ENCODE measurements at places on chromosomes 7 and 10.

- peak; percentile 51 for DNase-seq
Observed at GRCh38 chr7:139737221-139738100, 40.3 kb downstream of the HIPK2 start.

DNA sequence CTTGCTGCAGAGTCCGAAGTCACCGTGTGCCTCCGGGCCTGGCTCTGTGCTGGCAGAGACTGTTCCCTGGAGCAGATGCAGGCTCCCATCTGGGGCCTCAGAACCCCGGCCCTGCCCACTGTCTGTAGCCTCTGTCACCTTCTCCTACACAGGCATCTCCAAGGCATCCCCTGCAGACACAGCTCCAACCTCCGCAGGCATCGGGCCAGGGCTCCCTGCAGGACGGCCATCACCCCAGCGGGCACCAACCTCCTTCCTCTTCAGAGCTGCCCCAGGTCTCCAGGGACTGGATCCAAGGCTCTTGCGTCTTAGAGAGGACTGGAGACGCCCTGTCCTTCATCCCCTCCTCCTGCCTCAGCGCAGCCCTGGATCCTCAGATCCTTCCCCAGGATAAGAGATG, 69.9 kb upstream of the MYL10 start:
- no peak for DNase-seq

- no peak for DNase-seq
Observed at GRCh38 chr7:101502466-101503098, 126.5 kb downstream of the MYL10 start.

DNA sequence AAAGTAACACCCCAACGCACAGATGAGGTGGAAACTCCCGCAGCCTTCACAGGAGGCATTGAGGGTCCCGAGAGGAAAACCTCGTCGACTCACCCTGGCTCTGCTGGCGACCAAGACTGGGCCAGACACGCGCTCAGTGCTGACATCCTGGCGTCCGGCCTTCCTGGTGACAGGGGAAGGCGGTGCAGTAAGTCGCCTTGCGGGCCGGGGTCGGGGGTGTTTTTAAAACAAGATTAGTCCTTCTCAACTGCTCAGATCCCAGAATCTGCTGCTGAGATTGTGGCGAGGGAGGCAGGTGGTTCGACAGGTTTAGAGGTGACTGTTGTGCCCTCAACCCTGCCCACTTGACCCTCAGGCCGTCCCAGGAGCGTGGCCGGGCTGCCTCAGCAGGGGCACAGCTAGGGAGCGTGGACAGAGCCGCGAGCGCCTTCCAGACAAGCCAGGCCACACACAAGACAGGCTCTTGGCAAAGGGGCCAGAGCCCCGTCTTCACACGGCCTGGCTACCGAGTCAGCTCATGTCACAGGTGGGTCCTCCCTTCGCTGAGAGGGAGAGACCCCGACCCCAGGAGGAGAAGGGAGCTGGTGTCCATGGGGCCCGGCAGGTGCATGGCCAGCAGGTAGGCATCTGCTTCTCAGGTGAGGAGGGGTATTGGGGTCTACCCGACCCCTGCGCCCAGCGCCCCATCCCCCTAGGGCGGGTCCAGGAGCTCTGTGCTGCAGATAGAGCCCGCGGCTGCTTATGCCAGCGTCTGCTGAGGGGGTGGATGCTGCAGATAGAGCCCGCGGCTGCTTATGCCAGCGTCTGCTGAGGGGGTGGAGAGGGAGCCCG, 81.6 kb downstream of the DNAJB6 start:
- DNase-seq, result no peak

DNA sequence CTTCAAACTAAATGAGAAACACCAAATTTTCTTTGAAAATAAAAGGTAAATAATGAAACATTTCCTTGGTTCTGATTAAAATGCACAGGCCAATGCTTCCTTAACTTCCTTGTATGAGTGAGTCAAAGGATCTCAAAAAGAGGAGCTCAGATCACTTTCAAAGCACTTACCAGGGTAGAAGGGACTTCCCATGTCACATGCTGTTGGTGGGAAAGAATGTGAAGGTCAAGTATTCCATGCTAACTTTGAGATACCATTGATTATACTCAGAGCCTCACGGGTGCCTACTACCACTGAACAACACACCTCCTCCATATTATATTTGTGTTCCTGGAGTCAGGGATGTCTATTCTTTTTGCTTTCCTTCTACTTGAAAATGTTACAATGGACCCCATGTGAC, 233.5 kb upstream of the KIAA1217 start:
- no peak for DNase-seq

DNA sequence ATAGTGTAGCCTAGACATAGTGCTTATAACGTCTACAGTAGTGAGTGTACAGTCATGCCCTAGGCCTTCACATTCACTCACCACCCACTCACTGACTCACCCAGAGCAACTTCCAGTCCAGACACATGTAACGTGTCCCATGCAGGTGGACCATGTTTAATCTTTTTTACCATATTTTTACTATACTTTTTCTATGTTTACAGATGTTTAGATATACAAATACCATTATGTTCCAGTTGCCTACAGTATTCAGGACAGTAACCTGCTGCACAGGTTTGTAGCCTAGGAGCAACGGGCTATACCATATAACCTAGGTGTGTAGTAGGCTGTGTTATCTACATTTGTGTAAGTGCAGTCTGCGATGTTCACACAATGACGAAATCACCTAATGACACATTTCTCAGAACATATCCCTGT, 11.0 kb downstream of the MPP7 start:
- peak; percentile 84 for DNase-seq

DNA sequence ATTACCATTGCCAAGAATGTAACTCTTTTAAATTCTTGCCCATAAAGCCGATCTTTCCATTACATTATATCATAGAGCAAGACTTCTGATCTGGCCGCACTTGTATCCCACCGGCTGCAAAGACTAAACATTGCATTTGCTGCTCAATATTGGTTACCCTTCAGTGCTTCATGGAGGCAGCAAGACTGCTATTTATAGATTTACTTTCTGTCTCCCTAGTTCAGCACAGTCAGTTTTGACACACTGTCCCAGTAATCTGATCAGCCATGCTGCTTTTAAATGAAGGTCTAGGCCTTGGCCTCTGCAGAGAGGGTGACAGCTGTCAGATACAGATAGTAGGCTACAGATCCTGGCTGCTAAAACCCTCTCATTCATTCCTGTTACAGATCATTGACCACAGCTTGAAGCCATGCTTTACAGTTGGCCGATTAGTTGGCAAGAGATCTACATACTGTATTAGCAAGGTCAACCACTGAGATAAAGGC, 562.6 kb upstream of the GALNT17 start:
- no peak for DNase-seq

- no peak for DNase-seq
Observed at GRCh38 chr7:115682507-115682906, 348.1 kb downstream of the TFEC start.

GRCh38 chr7:125241548-125241947, 311.9 kb upstream of the POT1 start:
- DNase-seq, result no peak

GRCh38 chr7:118949031-118949430, 724.5 kb downstream of the ANKRD7 start:
- DNase-seq, result no peak

DNA sequence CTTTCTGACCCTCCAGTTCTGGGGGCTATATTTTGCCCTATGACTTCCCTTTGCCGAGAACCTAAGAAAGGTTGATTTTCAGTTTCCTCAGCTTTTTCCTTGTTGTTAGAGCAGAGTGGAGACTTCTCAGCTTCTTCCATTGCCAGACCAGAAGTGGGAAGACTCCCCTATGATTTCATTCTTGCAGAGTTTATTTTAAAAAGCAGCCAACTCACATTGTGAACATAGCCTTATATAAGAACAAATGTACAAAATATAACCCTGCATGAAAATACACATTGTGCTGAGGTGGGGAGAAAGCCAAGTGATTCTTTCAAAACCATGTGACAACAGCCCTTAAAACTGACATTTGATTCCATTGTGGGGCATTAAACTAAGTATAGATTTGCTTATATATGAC, 33.8 kb upstream of the FZD8 start:
- DNase-seq, result no peak

DNA sequence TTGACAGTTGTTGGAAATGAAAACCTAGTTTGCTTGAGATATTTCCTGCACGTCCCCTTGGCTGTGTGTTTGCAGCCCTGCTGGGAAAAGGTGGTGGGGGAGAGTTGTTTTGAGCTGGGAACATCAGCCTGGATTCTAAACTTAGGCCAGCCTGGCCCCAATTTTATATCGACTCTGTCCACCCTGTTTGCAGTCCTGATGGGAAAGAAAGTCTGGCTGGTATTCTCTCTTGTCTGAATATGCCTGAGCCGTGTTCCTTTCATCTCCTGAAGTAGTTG, 178.7 kb downstream of the CCDC3 start:
- DNase-seq, result no peak

DNA sequence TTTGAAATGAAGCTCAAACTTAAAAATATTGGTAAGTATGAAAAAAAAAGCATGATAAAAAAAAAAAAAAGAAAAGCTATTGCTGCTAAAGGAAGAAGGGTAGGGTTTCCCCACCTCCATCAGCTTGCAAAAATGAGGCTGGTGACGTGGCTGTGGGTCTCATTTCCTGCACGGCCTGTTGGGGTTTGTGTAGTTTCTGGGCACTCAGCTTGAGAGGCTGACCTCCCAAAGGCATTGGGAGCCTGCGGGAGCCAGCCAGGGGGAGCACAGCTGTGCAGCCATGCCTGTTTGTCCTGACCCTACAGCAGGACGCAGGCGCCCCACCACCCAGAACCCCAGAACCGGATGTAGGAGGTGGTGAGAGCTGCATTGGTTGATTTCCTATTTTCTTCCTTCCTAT, 48.8 kb upstream of the CARD11 start:
- no peak for DNase-seq

GRCh38 chr7:73343671-73344380, 15.9 kb downstream of the FKBP6 start:
- no peak for DNase-seq

GRCh38 chr7:80732630-80733029, 94.2 kb downstream of the CD36 start:
- DNase-seq, result no peak

- no peak for DNase-seq
Observed at GRCh38 chr7:109235316-109235715, 665.6 kb downstream of the DNAJB9 start.

DNA sequence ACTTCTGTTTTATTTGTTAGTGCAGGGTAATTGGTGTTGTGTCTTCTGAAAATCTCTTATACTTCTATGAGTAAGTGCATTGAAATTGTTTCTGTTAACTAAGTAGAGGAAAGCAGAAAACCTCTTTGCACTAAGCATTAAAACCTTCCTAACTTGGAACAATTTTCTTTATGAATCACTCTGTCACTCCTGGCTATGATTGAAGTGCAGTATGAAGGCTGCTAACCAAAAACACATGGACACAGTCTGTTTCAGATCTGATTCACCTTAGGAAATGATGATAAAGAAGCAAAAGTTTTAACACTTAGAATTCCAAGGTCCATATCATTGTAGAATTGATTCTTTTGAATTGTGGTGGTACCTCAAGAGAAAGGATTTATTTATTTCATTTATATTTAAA, 41.9 kb downstream of the MET start:
- peak; percentile 73 for DNase-seq

GRCh38 chr7:129390314-129390713, 43.9 kb upstream of the STRIP2 start:
- DNase-seq, result no peak

GRCh38 chr10:127813290-127813689, 76.3 kb downstream of the FOXI2 start:
- no peak for DNase-seq

DNA sequence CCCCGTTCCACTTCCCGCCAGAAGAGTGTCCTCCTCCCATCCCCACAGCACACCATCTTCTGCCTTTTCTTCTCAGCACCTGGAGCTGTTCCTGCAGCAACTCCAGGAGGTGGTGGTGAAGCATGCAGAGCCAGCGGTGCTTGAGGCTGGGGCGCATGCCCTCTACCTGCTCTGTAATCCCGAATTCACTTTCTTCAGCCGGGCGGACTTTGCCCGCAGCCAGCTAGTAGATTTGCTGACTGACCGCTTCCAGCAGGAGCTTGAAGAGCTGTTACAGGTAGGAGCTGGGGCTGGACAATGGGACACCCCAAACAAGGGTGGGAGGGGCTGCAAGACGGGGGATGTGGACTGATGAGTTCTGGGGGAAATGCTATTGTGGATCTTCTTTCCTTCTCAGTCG, 19.1 kb upstream of the PVRIG start:
- no peak for DNase-seq

DNA sequence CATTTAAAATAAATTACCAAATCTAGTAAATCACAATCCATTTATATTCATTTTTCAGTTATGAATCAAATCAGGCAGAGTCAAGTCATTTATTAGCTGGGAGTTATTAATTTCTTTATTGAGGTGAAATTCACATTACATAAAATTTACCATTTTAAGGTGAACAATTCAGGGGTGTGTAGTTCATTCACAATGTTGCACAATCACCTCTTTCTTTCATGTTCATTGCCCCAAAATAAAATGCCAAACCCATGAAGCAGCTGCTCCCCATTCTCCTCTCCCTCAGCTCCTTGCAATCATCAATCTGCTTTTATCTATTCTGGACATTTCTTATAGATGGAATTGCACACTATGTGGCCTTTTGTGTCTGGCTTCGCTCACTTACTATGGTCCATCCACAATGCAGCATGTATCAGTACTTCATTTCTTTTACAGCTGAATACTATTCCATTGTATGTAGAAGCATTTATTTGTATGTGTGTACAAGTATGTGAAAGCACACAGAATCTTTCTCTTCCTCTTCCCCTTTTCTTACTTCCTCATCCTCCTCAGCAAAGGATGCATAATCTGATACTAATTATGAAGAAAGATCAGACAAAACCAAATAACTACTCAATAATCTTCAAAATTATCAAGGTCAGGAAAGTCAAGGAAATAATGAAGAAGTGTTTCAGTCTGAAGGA, 60.6 kb downstream of the LMBR1 start:
- no peak for DNase-seq

- DNase-seq, result no peak
Observed at GRCh38 chr10:31770307-31770902, 158.2 kb downstream of the ARHGAP12 start.

GRCh38 chr7:47314728-47315607, 266.9 kb downstream of the TNS3 start:
- peak; percentile 62 for DNase-seq

- DNase-seq, result no peak
Observed at GRCh38 chr7:15345216-15345615, 216.6 kb downstream of the AGMO start.

- peak; percentile 83 for DNase-seq
Observed at GRCh38 chr10:118423800-118424442, 81.8 kb upstream of the FAM204A start.

Measured in EL (cell line).